ENCODE measurements at places on chromosomes 3 and 15. TPM values are rescaled to one million over a fixed set of nuclear protein-coding genes. Genes with fewer than 3 reads are reported as not detected.

GRCh38 chr3:71142441-71143161, 440.9 kb downstream of the FOXP1 start:
- peak; percentile 53 for DNase-seq

The SLC6A1 gene
- total RNA-seq, result 0.05 TPM

DNA sequence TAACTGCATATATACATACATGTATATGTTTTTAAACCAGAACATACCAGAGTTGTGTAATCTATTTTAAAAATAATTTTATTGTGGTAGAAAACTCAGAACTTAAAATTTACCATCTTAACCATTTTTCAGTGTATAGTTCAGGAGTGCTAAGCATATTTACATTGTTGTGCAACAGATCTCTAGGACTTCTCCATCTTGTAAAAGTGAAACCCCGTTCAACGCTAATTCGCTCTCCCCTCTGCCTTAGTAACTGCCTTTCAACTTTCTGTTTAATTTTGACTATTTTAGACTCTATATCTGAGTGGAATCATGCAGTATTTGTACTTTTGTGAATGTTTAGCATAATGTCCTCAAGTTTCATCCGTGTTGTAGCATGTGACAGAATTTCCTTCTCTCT, 51.8 kb upstream of the SSR3 start:
- no peak for DNase-seq

GRCh38 chr3:121659586-121659985, 1.1 kb downstream of the HCLS1 start:
- no peak for DNase-seq

The ANKUB1 gene
- total RNA-seq, result not detected

The VPS39 gene
- 50.4 TPM for total RNA-seq
